ENCODE measurements at places on chromosomes 3 and 15.

- DNase-seq: no peak
Measured at GRCh38 chr15:64845183-64845611, 3.5 kb downstream of the PLEKHO2 start.

GRCh38 chr3:18283680-18284079, 141.5 kb downstream of the SATB1 start:
- DNase-seq: no peak

- DNase-seq: no peak
Measured at GRCh38 chr3:123618768-123619484, 34.1 kb upstream of the HACD2 start.

DNA sequence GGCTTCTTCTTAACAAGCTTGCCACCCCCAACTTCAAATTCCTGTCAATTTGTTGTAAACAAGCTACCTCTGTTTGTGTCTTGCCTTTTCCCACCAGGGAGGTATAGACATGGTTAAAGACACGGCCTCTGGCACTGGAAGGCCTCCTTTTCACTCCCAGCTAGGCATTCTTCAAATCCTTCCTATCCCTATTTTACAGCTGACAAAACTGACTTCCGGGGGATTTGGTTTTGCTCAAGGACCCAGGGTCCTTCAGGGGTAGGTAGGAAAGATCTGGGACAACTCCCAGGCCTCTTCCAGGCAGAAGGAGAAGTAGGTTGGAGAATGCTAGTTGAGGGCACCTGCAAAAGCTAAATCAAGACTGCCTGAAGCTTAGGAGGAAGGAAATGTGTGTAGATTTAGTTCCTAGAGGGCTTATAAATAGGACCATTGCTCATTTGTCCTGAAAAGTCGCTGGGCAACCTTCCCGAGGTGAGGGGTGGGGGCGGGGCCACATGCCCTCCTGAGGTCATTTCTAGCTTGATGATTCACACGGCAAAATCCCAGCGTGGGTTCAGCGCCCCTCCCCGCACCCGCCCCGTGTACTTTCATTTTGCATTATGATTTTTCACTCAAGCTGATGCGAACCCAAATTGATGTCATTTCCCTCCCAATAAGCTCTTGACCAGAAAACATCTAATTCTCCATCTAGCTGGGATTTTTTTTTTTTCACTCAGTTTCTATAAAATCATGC, 365.5 kb downstream of the SHQ1 start:
- peak; percentile 22 for DNase-seq

DNA sequence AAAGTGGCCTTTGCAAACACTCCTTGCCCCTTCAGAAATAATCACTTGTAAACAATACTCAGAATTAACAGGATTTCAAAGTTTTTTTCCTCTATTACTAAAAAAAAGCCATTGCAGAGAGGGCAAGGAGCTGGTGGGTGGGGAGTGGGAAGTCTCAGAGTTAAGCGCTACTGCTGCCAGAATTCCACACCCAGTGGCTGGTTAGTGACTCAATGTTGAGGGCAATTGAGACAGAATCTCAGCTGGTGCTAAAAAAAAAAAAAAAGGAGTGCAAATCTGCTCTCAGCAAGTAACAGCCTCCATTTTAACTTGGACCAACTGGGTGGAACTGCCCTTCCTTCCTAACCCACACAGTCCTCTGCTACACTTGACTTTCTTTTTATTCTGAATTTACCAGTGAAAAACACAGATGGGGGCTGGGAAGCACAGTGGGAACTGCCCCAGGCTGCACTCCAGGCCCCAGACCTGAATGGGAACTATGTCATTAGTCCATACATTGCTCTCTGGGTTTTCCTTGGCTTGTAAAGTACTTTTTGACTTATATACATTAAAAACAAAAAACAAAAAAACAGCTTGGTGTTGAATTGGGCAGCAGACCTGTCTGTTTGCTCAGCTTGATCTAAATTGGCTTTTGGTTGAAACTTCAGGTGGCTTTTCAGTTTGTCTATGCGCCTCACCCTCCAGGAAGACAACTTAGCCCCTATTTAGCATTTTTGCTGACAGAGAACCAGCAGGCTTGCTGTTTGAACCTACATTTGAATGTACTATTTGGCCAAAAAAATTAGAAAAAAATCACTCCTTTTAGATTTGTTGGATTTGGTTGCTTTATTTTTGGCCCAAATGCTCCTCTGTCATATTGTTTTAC, 357.8 kb upstream of the TBL1XR1 start:
- no peak for DNase-seq

- no peak for DNase-seq
Measured at GRCh38 chr15:92807971-92808571, 92.1 kb upstream of the CHD2 start.

DNA sequence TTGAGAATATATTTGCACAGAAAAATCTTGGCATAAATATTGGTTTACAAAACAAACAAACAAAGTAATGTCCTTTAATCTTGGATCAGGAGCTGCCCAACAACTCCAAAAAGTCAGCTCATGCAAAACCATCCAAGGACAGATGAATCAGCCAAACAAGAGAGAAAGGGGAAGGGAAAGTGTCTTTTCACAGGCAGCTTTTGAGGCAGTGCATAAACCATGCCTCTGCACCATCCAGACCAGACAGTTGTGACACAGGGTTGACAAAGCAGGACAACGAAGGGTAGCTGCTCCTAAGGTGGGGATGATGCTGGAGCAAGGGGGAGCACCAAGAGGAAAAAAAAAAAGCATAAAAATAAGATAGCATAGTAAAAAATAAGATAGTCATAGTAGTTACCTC, 8.7 kb downstream of the CD86 start:
- DNase-seq: no peak

DNA sequence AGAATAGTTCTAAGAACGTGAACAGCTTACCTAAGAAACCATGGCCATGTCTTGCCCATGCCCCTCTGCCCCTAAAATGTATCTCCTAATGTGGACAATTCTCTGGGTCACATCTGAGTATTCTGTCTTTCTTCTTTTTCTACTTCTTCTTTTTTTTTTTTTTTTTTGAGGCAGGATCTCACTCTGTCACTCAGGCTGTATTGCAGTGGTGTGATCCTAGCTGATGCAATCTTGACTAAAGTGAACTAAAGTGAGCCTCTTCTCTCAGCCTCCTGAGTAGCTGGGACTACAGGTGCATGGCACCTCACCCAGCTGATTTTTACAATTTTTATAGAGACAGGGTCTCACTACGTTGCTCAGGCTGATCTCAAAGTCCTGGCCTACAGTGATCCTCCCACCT, 204.8 kb upstream of the ZPLD1 start:
- no peak for DNase-seq

DNA sequence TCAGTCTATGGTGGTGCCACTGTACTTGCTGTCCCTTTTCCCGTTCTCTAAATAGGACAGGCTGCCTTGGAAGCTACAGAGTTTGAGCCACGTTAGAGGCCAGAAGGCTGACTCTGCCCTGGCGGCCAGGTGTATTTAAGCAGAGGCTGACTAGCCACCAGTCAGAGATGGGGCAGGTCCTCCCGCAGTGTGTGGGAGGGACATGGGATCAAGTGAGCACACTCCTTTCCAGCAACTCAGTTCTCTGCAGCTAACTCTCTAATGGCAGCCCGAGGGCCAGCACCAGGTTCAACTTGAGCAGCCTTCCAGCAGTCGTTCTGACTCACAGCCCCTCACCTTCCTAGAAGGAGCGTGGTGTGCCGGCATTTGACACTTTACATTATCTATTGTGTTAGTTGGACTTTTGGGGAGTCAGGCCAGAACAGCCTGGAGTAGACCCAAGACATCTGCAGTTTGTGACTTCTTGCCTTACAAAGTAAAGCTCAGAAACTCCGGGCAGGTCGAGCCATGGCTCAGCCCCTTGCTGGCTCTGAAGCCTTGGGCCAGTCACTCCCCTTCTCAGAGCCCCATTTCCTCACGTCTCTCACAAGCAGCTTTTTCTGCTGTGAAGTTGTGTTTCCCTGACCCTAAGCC, 46.7 kb upstream of the MYZAP start:
- DNase-seq: no peak

DNA sequence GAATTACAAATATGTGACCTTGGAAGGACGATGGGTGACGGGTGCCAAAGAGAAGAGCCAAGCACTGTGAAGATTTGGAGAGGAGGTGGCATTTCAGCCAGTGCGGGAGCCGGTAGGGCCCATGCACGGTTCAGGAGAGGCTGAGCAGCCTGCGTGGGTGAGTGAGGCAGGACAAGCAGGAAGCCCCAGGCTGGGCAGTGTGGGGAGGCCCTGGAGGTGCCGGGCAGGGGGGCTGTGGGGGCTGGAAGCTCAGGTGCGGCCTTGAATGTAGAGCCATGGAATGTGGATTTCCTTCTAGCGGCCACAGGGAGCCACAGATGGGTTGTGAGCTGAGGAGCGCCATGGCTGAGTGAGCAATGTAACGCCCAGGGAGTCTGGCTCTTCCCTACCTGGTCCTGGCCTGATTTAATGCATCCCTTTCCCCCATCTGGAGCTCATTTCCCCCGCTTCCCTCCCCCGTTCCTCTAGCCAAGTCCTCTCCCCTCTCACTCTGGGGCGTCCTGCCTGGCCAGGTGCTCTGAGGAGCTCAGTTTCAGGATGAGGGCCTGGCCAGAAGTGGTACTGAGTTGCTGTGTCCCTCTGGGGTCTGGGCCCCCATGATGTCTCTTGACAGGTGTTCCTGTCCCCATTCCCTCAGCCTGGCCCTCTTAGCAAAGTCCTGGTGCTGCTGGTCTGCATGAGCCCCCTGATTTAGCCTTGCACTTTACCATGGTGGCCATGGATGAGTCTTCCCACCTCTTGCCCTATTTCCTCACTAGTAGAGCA, 41.8 kb upstream of the IQSEC1 start:
- DNase-seq: no peak

DNA sequence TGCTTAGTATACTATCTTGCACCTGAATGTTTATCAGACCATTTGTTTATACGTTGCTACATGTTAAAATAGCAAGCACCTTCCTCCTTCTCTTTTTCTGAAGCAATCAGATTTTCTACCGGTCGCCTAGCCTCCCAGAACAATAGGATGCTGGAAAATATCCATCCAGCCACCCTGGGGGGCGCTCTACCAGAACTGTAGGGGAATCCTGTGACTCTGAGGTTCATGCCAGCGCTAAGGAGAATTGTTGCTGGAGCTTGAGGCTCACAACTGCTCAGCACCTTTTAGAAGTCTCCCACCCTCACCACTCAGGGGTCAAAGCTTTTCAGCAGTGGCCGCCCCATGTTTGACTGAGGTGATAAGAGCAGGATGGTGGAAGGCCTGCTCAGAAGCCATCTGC, 27.5 kb downstream of the SQOR start:
- no peak for DNase-seq

- DNase-seq: no peak
Measured at GRCh38 chr3:3605226-3605625, 194.0 kb upstream of the LRRN1 start.

DNA sequence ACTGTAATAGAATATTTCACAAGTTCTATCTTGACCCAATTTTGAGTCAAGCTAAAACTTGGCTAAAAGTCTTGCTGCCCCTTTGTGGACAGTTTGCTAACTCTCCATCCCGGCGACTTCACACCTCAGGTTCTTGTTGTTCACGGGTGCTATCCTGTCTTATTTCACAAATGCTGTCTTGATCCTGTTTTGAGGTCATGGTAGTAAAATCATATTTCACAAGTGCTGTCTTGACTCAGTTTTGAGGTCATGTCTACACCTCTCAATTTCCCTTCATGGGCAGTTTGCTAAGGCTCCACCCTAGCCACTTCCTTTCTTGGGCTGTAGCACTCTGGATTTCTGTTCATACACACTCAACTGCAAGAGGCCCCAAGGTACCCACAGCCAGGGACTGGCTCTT, 45.0 kb upstream of the GK5 start:
- DNase-seq: peak; percentile 17

DNA sequence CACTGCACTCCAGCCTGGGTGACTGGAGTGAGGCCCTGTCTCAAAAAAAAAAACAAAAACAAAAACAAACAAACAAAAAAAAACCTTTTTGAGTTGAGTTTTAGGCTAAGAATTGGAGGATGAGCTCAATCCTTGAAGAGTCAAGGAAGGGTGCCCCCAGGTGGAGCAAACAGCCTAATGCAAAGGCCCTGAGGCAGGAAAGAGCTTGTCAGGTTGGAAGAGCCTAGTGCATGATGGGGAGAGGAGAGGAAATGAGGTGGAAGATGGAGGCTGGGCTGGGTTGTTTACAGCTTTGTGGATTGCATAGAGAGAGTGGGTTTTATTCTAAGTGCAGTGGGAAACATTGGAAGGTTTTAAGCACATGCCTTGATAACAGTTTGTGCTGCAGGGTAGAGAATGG, 2.1 kb upstream of the SNX22 start:
- DNase-seq: no peak

GRCh38 chr15:87731630-87732029, 524.9 kb downstream of the NTRK3 start:
- DNase-seq: no peak

- DNase-seq: no peak
Measured at GRCh38 chr15:92047900-92048299, 194.4 kb downstream of the SLCO3A1 start.

GRCh38 chr3:172107403-172107802, 68.0 kb downstream of the FNDC3B start:
- no peak for DNase-seq

DNA sequence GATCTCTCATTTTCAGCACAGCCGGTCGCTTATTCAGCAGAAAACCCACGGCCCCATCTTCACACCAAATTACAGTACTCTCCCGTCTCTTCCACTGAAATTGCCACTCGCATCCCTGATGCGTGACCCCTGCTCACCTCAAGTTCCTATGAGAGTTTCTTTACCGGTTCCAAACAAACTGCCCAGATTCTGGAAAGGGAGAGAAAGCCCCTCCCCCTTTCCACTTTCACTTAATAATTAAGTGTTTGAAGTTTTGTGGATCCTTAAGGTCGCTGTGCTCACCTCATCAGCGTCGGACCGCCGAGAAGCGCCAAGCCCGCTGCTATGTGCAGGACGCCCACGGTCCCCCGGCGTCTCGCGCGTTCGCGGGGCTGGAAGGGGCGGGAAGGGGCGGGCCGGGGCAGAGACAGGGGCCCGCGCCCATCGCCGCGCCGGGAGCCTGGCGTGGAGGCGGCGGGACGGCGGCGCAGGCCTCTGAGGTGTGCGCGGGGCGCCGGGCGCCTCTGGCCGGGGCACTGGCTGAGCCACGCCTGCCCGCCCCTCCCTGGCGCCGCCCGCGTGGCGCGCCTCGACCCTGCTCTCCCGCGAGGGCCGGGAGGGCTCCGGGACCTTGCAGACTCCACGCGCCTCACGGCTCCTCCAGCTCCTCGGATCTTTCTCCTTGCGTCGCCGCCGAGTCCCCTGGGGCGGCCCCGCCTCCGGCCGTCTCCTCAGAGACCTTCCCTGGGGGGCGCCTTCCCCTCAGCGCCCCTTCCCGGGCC, at the start of gene GPR156:
Gene GPR156 (minus strand): TSS at position 476 of the 761 bp plus-strand sequence. CDS start 41,124 bp downstream, outside the sequence.
- DNase-seq: no peak

- DNase-seq: no peak
Measured at GRCh38 chr3:9170851-9171160, 78.6 kb downstream of the SRGAP3 start.

DNA sequence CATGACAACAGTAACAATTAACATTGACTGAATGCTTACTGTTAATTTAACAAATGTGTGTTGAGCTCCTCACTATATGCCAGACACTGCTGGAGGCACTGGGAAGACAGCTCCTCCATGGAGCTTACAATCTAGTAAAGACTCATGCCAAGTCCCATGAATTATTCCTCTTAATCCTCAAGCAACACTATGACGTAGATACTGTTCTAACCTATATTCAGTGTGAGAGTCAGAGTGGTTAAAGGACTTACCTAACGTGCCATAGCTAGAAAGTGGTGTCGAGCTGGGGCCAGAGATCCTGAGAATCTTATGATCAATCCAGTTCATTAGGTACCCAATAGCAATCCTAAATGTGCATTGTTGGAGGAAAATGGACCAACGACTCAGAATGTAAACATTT, 43.6 kb downstream of the MYO1E start:
- no peak for DNase-seq
